T follicular helper cell (primary cell): ENCODE measurements at places on chromosomes 5 and 9.

DNA sequence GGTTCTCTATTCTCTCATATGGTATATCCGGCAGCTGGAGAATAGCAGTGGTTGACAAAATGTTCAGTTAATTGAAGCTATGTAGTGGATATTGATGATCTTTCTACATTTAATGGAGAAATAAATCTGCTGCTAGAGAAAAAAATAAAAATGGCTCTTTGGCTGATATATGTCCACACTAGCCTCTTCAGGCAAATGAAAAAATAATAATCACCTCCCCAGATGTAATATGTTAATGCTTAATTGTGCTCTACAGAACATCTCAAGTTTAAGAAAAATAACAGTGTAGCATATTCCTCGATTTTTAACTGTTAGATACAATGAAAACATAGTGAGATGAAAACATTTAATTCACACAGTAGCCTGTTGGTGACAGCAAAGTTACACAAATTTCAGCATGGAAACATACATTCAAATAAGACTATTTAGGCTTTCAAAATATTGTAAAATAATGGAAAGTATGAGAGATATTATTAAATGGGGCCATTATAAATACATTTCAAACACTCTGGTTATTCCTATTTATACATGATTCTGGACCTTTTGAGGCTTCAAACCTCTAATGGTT, 543.0 kb downstream of the MAT2B start:
- DNase-seq: no peak

GRCh38 chr5:134374232-134374631, 2.9 kb downstream of the UBE2B start:
- no peak for DNase-seq

DNA sequence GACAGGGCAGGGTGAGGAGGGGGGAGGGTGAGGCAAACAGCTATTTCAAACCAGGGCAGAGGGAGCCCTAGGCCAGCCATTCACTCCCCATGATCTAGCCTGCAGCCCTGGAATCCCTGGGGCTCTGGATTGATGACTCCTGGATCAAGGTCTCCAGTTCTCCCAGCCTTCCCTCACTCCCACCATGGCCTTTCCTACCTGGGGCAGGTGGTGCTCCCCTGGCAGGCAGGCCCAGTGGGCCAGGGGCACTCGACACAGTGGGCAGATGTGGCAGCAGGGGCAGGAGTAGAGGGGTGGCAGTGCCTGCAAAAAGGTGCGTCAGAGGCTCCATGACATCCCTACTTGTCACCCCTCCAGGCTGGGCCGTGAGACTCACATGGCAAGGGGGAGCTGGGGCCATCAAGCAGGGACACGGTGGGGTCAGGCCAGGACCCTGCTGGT, 6.0 kb downstream of the KIF12 start:
- DNase-seq: no peak

- DNase-seq: no peak
These were observed 53.0 kb downstream of the GADD45G start for GRCh38 chr9:89657765-89658164.

DNA sequence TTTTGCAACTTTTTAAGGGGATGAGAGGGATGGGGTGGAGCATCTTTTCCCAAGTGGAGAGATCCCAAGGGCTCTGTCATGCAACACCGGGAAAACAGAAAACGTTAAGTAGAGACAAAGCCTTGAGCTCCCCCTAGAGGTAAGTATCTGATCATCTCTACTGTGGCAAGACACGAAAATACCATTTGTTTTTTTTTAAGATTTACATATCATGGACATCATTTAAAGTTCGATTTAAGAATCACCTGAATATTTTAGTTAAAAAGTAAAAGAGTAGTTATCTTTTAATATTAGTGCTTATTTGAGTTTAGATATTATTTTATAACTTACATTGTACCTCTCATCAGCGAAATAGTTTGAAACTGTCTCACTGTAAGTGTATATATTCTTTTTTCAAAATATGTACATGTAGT, 200.4 kb downstream of the LRRC70 start:
- no peak for DNase-seq

GRCh38 chr5:126235628-126236027, 187.6 kb upstream of the GRAMD2B start:
- DNase-seq: no peak

DNA sequence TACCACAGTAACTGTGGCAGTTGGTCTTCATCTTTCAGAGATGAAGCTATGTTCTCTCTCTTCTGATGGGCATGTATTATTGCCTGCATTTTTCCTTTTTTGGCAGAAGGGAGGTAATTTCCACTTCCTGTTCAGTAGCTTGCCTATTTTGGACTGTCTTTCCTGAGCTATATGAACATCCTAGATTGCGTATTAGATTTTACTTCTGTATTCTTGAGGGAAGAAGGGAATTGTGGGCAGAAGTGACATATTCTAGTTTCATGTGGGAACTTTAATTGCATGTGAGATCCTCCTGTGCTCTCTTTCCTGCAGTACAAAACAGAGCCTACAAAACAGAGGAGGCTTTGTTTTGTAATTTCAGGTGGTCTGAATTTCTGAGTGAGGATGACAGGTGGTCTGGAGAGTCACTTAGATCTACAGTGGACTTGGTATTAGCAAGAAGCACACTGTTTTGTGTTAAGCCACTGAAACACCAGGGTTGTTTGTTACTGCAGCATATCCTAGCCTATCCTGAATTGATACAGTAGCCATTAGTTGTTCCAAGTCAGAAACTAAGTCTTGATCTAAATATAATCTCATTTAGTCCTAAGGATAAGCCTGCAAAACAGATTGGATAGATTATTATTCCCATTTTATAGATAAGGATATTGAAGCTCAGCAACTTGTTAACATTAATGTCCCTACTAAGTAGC, 68.1 kb downstream of the AOPEP start:
- DNase-seq: no peak

- no peak for DNase-seq
These were observed 92.8 kb downstream of the NFIB start for GRCh38 chr9:14221119-14221518.

- no peak for DNase-seq
These were observed 172.1 kb downstream of the GADD45G start for GRCh38 chr9:89776795-89777525.

DNA sequence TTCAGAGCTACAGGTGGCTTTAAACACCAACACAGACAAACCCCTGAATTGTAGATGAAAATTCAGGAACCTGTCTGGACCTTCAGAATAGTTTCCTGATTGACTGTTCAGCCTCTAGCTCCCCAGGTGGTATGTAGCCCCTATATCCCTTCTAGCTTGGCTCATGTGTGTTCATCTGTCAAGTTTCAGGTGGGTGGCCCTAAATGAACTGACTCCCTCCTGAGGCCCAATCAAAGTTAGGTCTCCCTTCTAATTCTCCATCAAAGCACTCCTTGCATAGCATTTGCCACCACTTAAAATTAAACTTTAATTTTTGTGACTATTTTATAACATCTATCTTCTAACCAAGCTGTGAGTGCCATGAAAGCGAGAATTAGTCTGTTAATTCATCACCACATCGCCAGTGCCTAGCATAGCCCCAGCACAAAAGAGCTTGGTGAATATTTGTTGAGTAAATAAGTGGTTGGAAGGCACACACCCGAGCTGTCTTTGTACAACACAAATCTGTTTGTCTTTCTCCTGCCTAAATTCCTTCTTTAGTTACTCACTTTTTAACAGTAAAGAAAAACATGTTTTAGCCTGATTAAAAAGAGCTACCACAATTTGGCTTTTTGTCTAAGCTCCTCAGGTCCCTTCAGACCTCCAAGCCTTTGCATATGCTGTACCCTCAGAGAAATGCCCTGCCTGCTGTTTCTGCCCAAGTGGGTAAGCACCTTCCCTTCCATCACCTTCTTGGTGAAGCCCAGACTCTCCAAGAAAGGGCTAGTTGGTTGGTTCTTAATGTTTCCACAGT, 138.1 kb upstream of the HMHB1 start:
- no peak for DNase-seq

- DNase-seq: no peak
These were observed 385.5 kb upstream of the SLC30A5 start for GRCh38 chr5:68708156-68708841.

- peak; percentile 48 for DNase-seq
These were observed 78.8 kb downstream of the F2RL2 start for GRCh38 chr5:76544268-76544926.

DNA sequence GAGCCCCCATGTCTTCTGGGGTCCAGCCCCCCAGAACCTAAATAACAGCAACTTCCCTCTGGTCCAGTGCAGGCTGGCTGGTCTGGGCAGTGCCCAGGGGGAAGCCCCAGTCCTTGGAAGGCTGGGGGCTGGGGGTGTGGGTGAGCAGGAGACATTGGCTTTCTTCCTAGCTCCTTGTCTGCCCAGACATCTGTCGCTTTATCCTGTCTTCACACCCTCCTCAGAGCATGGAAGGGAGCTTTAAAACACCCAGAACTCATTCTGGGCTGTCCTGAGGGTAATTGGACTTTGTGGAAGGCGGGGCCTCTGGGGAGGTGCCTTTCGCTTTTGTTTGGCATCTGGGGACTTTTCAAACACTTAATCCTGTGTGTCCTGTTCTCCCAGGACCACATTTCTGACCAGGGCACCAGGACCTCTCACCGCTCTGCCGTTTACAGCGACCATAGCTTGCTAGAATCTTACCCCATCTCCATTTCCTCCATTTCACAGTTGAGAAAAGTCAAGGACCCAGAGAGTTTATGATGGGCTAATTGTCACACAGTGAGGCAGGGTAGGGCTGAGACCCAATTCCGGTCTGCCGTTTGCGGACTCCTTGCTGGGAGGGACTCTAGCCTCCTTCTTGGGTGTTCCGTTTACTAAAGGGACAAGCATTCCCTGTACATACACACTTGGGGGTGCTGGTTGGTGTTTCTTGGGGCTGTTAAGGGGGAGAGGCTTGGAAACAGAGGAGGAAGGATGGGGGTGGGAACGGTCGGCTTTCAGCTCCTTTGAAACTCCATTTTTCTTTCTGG, 1.1 kb downstream of the GSN start:
- no peak for DNase-seq

- DNase-seq: no peak
These were observed 142.7 kb upstream of the SLC12A2 start for GRCh38 chr5:127940854-127941253.

GRCh38 chr5:157180374-157181264, at the start of gene ITK:
TSS of gene ITK (plus strand) at chr5:157180840. CDS start at chr5:157180978, 138 bp downstream.
- DNase-seq: peak; percentile 23

GRCh38 chr5:27911216-27911615, 872.8 kb upstream of the CDH9 start:
- DNase-seq: no peak

GRCh38 chr9:128438343-128439109, 17.3 kb upstream of the ODF2 start:
- peak; percentile 69 for DNase-seq

DNA sequence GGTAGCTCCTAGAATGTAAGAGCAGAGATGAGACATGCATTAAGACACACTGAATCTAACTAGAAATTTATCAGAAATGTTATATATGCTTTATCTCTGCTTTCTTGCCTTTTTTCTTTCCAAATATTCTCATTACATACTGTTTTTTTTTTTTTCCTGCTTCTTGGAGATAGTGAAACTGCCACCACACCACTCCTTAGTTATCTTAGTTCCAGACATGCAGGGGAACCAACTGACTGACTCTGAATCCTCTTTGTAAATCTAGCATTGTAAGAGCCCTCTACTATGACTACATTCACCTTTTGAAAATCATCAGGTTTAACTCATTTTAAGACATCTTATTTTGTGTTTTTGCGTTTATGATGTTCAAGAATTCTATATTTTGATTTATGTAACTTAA, 181.3 kb upstream of the ST8SIA4 start:
- no peak for DNase-seq

DNA sequence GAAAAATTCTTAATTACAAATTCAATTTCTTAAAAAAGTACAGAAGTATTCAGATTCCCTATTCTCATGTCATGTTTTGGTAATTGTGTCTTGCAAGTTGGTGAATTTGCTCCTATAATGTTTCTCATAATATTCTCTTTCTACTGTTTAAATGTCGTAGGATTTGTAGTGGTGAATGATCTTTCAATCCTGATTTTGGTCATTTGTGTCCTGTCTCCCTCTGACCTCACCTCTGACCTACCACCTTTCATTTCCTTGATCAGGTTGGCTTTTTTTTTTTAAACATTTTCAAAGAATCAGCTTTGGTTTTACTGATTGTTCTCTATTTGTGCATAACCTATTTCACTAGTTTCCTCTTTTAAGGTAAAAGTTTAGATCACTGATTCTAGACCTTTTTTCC, 102.6 kb downstream of the AUH start:
- DNase-seq: no peak

- no peak for DNase-seq
These were observed 74.8 kb downstream of the PSMB7 start for GRCh38 chr9:124340219-124341069.

DNA sequence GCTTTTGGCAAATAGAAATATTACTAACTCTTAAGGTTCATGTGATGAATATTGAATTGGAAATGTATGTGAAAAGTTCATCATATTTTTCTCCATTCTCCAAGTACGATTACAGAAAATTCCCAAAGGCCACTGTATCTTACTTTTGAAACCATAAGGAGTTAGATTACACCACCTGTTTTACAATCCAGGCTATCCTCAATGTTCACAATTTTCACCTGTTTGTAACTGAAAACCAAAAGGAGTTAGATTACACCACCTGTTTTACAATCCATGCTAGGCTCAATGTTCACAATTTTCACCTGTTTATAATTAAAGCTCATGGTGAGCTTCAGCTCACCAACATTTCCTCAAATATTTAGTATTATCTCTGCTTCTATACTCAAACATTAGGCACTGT, 188.0 kb downstream of the HCN1 start:
- no peak for DNase-seq

- DNase-seq: no peak
These were observed 61.8 kb downstream of the COX7C start for GRCh38 chr5:86679529-86679928.

DNA sequence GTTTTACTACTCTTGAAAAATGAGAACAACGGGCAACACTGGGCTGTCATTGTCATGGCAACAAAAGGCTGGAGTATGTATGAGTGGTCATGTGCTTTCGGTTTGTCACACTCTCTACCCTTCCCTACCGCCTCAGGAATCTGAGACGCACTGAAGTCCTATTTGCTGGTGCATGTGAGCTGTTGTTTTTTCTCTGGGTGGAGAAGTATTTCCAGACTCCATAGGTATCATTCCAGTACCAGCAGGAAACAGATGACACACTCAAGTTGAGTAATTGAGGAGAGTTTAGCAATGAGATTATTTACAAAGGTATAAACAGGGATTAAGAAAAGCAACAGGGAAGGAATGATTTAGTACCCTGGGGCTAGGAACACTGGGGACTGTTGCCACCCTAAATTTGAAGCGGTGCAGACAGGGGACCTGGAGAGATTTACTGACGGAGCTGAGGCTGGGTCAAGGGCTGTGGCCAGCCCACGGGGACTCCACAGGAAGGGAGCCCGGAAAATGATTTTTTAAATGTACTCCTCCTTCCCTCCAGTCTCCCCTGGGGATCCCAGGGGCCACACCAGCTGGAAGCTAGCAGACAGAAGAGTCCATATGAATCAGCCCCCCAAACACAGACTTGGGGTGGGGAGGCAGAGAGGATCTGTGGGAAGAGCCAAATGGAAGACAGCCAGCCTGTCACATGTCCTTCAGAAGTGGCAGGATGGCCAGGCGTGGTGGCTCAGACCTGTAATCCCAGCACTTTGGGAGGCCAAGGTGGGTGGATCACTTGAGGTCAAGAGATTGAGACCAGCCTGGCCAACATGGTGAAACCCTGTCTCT, 13.2 kb upstream of the ZBTB43 start:
- DNase-seq: no peak
